Ammon's horn (tissue), 1 donor: ENCODE measurements at places on chromosomes 5 and 9.

GRCh38 chr5:93208141-93208751 lies 372.8 kb downstream of the NR2F1-AS1 start:
- no peak for DNase-seq

- DNase-seq: no peak
Measured at GRCh38 chr5:66021585-66021984, 95.2 kb downstream of the ERBIN start.

- no peak for DNase-seq
Measured at GRCh38 chr5:143347698-143348344, 55.7 kb downstream of the NR3C1 start.

- peak; percentile 47 for DNase-seq
Measured at GRCh38 chr5:102819634-102820033, 64.5 kb downstream of the PAM start.

- no peak for DNase-seq
Measured at GRCh38 chr5:175691761-175692160, 33.9 kb downstream of the HRH2 start.

- no peak for DNase-seq
Measured at GRCh38 chr9:27665136-27665535, 91.9 kb upstream of the C9orf72 start.

- DNase-seq: no peak
Measured at GRCh38 chr9:84169240-84169639, 171.3 kb downstream of the SLC28A3 start.

DNA sequence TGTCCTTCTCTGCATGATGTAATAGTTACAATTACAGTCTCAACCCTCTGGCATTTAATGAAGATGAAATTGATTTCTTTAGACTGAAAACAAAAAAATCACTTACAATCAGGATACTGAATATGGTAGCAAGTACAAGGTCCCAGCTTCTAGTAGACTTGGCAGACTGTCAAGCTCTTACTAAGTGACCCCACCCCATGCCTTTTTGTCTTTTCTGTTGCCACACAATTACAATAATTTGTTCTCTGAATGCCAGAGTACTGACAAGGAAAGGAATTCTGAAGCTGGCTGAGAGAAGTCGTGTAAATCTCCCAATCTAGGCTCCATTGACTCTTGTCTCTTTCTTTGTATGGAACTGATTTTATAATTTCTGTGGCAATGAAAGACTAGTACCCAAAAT lies 154.2 kb downstream of the TMC1 start:
- DNase-seq: no peak

- DNase-seq: no peak
Measured at GRCh38 chr5:121156565-121156964, 692.5 kb downstream of the PRR16 start.

GRCh38 chr5:6250121-6250520 lies 128.2 kb downstream of the MED10 start:
- DNase-seq: no peak

DNA sequence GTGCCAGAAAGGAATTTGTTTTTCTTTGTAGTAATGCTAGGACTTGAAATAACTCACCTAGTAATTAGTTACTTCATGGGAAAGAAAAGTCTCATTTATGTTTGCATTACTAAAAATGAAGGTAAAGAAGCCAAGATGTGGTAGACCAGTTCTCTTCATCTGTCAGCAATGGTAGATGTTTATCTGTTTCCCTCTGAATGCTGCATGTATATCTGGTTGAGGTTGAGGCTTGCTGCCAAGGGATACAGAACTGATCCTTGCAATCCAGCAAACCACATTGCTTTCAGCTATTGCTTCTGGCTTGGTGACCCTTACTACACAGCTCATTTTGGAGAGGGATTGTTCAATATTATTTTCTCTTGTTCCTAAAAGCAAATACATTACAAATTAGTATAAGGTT lies 73.6 kb downstream of the ZNF474 start:
- no peak for DNase-seq

- peak; percentile 43 for DNase-seq
Measured at GRCh38 chr9:72356041-72356582, 8.9 kb downstream of the ZFAND5 start.
